ENCODE measurements at places on chromosomes 6 and 20.

DNA sequence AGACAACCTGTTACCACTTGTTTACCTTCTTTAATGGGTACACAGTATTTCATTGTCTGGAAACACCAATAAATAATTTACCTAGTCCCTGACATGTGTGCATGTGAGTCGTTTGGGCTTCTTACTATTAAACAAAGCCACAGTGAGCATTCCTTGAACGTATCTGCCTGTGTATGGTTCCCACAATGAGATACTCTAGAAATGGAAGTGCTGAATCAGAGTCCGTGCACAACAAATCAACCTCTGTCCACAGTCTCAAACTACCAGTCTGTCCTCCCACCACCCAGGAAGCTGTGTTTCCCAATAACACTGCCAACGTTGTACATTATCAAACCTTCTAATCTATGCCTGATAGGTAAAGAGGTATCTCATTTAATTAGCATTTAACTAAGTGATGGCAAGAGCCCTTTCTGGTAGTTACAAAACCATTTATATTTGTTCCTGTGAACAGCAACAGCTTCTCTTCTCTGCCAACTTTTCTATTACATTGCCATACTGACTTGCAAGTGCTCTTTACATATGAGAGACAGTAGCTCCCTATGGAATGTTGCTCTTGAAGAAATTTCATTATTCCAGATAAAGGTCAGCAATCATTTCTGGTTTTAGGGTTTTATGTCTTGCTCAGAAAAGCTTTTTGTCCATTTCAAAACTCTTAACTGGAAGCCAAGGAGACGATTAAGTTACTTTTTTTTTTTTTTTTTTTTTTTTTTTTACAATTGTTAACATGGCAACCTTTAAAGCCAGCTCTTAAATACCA lies 14.7 kb downstream of the JAG1 start:
- no peaks in the 10 kb centered on the region for H3K36me3 ChIP-seq
- H3K27me3 ChIP-seq = peaks cover 11% of the 10 kb centered on the region

DNA sequence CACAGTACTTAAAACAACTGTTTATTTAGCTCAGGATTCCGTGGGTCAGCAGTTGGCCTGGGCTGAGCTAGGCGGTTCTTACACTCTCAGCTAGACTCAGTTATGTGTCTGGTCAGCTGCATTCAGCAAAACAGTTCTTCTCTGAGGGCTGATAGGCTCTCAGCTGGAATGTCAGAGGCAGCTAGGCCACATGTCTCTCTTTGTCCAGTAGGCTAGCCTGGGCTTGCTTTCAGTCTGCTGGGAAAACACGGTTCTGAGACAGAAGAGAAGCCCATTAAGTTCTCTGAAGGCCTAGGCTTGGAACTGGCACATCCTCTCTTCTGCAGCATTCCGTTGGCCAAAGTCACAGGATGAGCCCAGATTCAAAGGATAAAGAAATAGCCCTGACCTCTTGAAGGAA lies 65.6 kb downstream of the TULP4 start:
- DNase-seq = no peak
- H3K4me1 ChIP-seq = peaks cover 14% of the 10 kb centered on the region
- H3K36me3 ChIP-seq = no peaks in the 10 kb centered on the region
- H3K27me3 ChIP-seq = no peaks in the 10 kb centered on the region

- H3K4me3 ChIP-seq = peak overlapping the region; percentile 83
- no peak for DNase-seq
- H3K27ac ChIP-seq = peak overlapping the region; percentile 80
- H3K36me3 ChIP-seq = no peaks in the 10 kb centered on the region
- peaks cover 20% of the 10 kb centered on the region for H3K27me3 ChIP-seq
Observed at GRCh38 chr20:44018942-44019637, 104.4 kb downstream of the TOX2 start.

- no peak overlapping the region for H3K4me3 ChIP-seq
- H3K36me3 ChIP-seq = no peaks in the 10 kb centered on the region
- H3K27me3 ChIP-seq = no peaks in the 10 kb centered on the region
- peak overlapping the region; percentile 31 for H3K27ac ChIP-seq
Observed at GRCh38 chr6:36975231-36976006, 10.6 kb downstream of the MTCH1 start.

GRCh38 chr6:167107787-167108186 lies 15.1 kb upstream of the CCR6 start:
- H3K4me1 ChIP-seq = peaks cover 21% of the 10 kb centered on the region
- no peak overlapping the region for H3K4me3 ChIP-seq
- no peak for DNase-seq
- H3K27ac ChIP-seq = no peak overlapping the region
- H3K27me3 ChIP-seq = peaks cover 16% of the 10 kb centered on the region
- H3K36me3 ChIP-seq = no peaks in the 10 kb centered on the region

GRCh38 chr6:31908791-31909190 lies 6.9 kb upstream of the ZBTB12 start:
- H3K4me1 ChIP-seq = no peaks in the 10 kb centered on the region
- no peaks in the 10 kb centered on the region for H3K36me3 ChIP-seq
- H3K27ac ChIP-seq = no peak overlapping the region
- no peaks in the 10 kb centered on the region for H3K27me3 ChIP-seq
- DNase-seq = no peak
- no peak overlapping the region for H3K4me3 ChIP-seq

DNA sequence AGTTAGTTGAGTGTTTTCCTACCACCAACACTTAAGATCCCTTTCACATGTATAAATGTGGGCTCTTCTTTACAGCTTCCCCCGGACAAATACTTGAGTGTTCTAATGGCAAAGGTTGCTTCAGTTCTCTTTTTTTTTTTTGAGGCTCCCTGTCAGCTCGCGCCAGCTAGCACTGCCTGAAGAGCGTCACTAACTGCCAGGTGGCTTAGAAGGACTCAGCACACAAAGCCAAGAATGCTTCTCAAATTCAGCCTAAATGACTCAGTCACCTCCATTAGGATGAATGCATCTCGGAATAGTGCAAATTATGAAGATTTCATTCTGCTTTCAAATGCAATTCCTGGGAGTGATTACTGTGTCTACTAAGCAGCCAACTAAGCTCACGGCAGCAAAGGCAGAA lies 150.7 kb upstream of the BTBD3 start:
- DNase-seq = no peak
- H3K36me3 ChIP-seq = peaks cover 7% of the 10 kb centered on the region
- H3K4me1 ChIP-seq = no peaks in the 10 kb centered on the region
- H3K27ac ChIP-seq = no peak overlapping the region
- H3K4me3 ChIP-seq = no peak overlapping the region
- no peaks in the 10 kb centered on the region for H3K27me3 ChIP-seq

GRCh38 chr6:7249946-7250643 lies 62.9 kb downstream of the SSR1 start:
- no peaks in the 10 kb centered on the region for H3K27me3 ChIP-seq
- H3K27ac ChIP-seq = no peak overlapping the region
- H3K36me3 ChIP-seq = no peaks in the 10 kb centered on the region
- H3K4me1 ChIP-seq = peaks cover 5% of the 10 kb centered on the region
- H3K4me3 ChIP-seq = no peak overlapping the region

GRCh38 chr6:36246506-36247268 lies 23.2 kb upstream of the PNPLA1 start:
- peaks cover 5% of the 10 kb centered on the region for H3K27me3 ChIP-seq
- peaks cover 9% of the 10 kb centered on the region for H3K4me1 ChIP-seq
- H3K36me3 ChIP-seq = no peaks in the 10 kb centered on the region
- H3K4me3 ChIP-seq = no peak overlapping the region

- peak overlapping the region; percentile 77 for H3K4me3 ChIP-seq
- no peaks in the 10 kb centered on the region for H3K27me3 ChIP-seq
Observed at GRCh38 chr6:338815-339262, 46.6 kb downstream of the DUSP22 start.

DNA sequence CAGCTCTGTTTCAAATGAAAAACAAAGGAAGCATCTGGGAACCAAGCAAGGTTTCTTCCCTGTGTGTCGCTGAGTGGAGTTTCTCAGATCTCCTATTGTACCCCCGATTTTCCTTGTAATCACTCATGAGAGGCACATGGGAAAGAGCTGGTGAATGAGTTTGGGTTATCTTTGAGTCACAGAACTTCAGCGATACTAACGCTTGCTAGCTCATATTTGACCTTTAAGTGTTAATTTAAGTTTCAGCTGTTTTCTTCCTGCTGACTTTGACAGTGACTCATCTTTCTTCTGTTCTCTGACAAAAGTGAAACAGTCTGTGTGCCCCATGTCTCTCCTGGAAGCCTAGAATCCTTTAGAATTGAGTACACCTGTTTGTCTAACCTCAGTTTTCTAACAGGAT lies 261.1 kb upstream of the RGS17 start:
- no peaks in the 10 kb centered on the region for H3K36me3 ChIP-seq
- H3K4me1 ChIP-seq = no peaks in the 10 kb centered on the region
- no peak overlapping the region for H3K4me3 ChIP-seq

DNA sequence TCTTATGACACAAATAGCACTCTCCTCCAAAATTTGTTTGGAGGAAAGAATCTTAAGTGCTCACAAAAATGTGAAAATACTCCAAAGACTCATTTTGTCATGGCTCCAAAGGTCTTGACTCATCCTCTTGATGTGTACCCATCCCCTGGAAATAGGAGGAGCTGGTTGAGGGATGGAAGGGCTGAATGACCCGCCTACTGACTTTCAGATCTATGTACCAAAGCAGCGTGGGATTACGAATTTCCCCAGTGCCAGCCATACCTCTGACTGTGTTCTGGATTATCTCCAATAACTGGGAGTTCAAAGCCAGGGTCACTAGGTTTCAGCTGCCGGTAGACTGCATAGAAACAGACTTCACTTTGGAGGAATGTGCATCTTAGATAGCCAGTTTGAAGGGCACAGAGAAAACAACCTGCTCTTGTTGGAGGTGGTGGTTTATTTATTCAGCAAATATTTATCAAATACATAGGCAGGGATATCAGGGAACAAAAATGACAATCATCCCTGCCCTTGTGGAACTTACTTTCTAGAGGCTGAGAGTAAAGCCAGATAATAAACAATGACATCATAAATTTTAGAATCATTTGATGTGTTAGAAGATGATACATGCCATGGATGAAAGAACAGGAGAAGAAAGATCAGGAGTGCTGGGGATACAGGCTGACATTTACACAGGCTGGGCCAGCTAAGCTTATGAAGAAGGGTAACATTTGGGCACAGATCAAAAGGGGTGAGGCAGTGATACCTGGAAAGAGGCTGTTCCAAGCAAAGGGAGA lies 246.6 kb downstream of the TBXT start:
- H3K4me3 ChIP-seq = no peak overlapping the region
- H3K4me1 ChIP-seq = no peaks in the 10 kb centered on the region
- H3K36me3 ChIP-seq = no peaks in the 10 kb centered on the region

- H3K4me3 ChIP-seq = no peak overlapping the region
- H3K27ac ChIP-seq = no peak overlapping the region
- DNase-seq = no peak
Observed at GRCh38 chr6:140540743-140541142, 1166.3 kb upstream of the CITED2 start.

DNA sequence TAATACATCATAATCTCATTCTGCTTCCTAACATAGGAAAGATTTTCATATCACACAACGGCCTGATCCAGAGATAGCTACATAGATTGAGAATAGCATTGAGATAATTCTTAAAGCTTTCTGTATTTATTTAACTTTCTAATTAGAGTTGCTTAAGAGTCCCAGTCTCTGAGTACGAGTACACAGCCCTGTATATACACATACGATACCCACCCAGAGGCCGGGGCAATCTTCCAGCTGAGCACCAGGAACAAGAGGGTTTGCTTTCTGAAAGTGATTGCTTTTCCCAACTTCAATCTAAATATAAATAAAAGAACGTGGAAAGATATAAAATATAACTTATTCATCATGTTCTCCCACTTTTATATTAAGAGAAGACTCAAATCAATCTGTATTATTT lies 313.8 kb downstream of the COL12A1 start:
- no peak for DNase-seq
- no peaks in the 10 kb centered on the region for H3K4me1 ChIP-seq
- no peak overlapping the region for H3K27ac ChIP-seq
- no peak overlapping the region for H3K4me3 ChIP-seq
- no peaks in the 10 kb centered on the region for H3K27me3 ChIP-seq

DNA sequence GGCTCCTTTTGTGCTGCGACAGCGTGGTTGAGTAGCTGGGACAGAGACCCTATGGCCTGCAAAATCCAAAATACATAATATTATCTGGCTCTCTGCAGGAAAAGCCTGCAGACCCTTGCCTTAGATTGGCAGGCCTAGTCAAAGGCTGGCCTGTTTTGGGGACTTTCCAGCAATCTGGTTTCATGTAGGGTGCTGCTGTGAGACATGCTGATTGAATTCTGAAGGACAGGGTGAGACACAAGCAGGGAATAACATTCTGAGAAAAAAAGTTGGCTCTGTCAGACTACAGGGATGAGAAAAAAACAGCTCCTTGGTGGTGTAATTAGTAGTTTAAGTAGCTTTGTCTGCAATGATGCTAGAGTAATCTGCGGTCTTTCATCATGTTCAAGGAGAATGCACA lies 402.7 kb upstream of the AGPAT4 start:
- no peak overlapping the region for H3K4me3 ChIP-seq
- H3K27me3 ChIP-seq = no peaks in the 10 kb centered on the region
- H3K4me1 ChIP-seq = no peaks in the 10 kb centered on the region
- H3K36me3 ChIP-seq = no peaks in the 10 kb centered on the region
- no peak for DNase-seq

DNA sequence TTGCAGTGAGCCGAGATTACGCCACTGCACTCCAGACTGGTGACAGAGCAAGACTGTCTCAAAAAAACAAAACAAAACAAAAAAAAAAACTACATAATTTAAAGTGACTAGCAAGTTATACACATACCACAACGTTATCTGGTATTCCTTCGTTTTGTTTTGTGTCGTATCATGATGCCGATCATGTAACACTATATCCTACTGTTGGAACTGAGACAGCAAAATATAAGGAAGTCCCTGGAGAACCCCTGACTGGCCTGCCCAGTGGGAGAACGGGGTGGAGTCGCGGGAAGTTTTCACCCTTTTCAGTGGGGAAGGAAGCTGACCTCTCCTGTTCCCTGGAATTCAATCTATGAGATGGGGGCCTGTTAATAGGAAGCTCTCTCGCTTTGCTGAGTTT lies 15.1 kb downstream of the SOX4 start:
- DNase-seq = no peak
- H3K4me3 ChIP-seq = no peak overlapping the region
- H3K27ac ChIP-seq = no peak overlapping the region
- no peaks in the 10 kb centered on the region for H3K4me1 ChIP-seq
- no peaks in the 10 kb centered on the region for H3K36me3 ChIP-seq

DNA sequence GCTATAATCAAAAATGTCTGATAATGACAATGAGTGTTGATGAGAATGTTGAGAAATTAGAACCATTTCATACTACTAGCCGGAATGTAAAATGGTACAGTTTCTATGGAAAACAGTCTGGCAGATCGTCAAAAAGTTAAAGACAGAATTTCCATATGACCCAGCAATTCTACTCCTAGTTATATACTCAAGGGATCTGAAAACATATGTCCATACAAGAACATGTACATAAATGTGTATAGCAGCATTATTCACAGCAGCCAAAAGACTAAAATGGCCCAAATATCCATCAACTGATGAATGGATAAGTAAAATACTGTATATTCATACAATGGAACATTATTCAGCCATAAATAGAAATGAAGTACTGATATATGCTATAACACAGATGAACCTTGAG lies 236.2 kb downstream of the BTBD9 start:
- DNase-seq = no peak
- H3K36me3 ChIP-seq = no peaks in the 10 kb centered on the region
- H3K4me3 ChIP-seq = no peak overlapping the region
- H3K27ac ChIP-seq = no peak overlapping the region
- H3K4me1 ChIP-seq = peaks cover 17% of the 10 kb centered on the region
- H3K27me3 ChIP-seq = no peaks in the 10 kb centered on the region

All from natural killer cell treated with Interleukin-12 subunit alpha and Interleukin-12 subunit beta and Interleukin-15 and Interleukin-18, amount 100 ng/mL, for 72 hours (primary cell).